ENCODE measurements at places on chromosomes 2 and 18. TPM values are rescaled to one million over a fixed set of nuclear protein-coding genes. Genes with fewer than 3 reads are reported as not detected.

CERKL gene
- total RNA-seq, result 0.87 TPM

PDCD1 gene
- total RNA-seq, result 0.15 TPM

- no peak overlapping the region for H3K27ac ChIP-seq
- H3K4me1 ChIP-seq, result no peaks in the 10 kb centered on the region
- H3K27me3 ChIP-seq, result no peaks in the 10 kb centered on the region
- no peak overlapping the region for H3K4me3 ChIP-seq
- no peaks in the 10 kb centered on the region for H3K36me3 ChIP-seq
- DNase-seq, result no peak
These were observed 233.4 kb upstream of the MYT1L start for GRCh38 chr2:2564300-2565078.

DNA sequence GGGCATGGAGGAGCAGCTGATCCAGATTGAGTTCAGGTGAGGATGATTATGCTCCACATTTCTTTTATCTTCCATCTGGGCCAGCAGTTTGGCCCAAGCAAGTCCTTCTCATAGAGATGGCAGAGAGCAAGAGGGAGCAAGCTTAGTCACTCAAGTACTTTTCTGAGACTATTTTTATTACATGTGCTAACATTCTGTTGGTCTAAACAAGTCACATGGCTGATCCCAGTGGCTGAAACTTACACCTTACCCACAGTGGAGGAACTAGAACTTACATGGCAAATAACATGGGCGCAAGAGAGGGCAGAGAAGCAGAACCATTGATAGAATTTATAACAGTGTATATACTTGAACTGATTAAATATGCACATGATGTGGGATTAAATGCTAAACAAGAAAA is 105.7 kb downstream of the KYNU start:
- no peak for DNase-seq
- no peak overlapping the region for H3K27ac ChIP-seq
- no peaks in the 10 kb centered on the region for H3K4me1 ChIP-seq

GRCh38 chr18:67410075-67411070 is 106.1 kb downstream of the DSEL start:
- H3K4me1 ChIP-seq, result no peaks in the 10 kb centered on the region
- no peaks in the 10 kb centered on the region for H3K36me3 ChIP-seq
- H3K27me3 ChIP-seq, result no peaks in the 10 kb centered on the region
- no peak for DNase-seq

DNA sequence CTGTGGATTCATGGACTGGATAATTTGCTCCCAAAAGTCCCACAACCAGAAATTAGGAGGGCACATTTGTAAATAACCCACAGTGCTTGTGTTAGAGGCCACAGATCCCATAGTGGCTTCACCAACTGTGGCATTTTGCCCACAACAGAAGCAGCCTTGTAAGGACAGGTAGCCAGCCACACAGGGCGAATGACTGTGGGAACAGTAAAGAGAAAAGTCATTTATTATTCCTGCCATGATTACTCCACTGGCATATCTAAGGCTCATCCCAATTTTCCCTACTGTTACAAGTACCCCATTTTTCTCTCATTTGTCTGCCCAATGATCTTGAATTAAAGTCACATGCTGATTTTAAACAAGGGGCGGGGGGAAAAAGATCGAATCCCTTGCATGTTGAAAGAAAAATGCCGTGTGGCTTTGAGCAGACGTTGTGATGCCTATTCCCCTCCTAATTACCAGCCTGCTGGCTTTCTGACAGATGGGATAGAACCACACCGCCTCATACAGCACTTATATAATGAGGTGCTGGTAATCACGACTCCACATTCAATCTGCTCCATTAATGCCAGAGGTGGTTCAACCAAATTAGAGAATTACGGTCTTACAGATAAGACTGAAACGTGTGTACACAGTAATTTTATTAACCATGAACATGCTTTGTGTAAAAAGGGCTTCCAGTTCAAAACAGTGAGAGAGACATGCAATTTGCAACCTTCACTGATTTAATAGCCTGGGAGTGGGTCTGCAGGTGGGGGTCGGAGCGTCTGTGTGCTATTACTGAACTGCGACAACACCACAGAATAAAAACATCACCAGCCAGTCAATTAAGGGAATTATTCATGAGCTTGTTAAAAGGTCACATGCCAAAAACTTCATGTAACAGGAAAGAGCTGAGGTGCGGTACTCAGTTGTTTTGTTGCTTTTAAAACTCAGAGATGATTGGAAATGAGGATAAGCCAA is 196.0 kb downstream of the TMEM163 start:
- no peak overlapping the region for H3K27ac ChIP-seq
- H3K36me3 ChIP-seq, result no peaks in the 10 kb centered on the region
- no peaks in the 10 kb centered on the region for H3K4me1 ChIP-seq
- no peak for DNase-seq
- peaks cover 9% of the 10 kb centered on the region for H3K27me3 ChIP-seq

GRCh38 chr18:47754311-47755101 is 176.0 kb downstream of the SMAD2 start:
- DNase-seq, result no peak
- no peak overlapping the region for H3K4me3 ChIP-seq
- H3K36me3 ChIP-seq, result no peaks in the 10 kb centered on the region
- no peaks in the 10 kb centered on the region for H3K27me3 ChIP-seq
- H3K27ac ChIP-seq, result no peak overlapping the region

DNA sequence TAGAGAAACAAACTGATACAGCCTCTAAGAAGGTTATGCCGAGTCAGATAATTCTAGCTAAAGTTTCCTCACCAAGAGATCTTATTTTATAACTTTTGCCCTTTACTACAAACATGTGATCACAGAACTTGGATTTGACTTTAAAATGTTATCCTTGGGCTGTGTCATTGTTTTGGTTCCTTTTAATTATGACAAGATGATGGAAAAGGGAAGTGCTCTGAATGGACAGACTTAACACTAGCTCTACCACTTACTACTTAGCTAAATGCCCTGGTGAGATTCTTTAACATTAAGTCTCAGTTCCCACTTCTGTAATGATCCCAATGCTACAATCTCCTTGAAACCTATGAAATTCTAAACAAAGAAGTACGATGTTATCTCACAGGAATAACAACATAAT is 69.9 kb downstream of the RTTN start:
- H3K4me1 ChIP-seq, result peaks cover 14% of the 10 kb centered on the region
- no peak overlapping the region for H3K4me3 ChIP-seq
- H3K27me3 ChIP-seq, result no peaks in the 10 kb centered on the region

- no peaks in the 10 kb centered on the region for H3K36me3 ChIP-seq
- H3K27ac ChIP-seq, result no peak overlapping the region
- H3K4me3 ChIP-seq, result no peak overlapping the region
- DNase-seq, result no peak
- no peaks in the 10 kb centered on the region for H3K27me3 ChIP-seq
- no peaks in the 10 kb centered on the region for H3K4me1 ChIP-seq
These were observed 96.6 kb downstream of the ALPK2 start for GRCh38 chr18:58532298-58532697.

DNA sequence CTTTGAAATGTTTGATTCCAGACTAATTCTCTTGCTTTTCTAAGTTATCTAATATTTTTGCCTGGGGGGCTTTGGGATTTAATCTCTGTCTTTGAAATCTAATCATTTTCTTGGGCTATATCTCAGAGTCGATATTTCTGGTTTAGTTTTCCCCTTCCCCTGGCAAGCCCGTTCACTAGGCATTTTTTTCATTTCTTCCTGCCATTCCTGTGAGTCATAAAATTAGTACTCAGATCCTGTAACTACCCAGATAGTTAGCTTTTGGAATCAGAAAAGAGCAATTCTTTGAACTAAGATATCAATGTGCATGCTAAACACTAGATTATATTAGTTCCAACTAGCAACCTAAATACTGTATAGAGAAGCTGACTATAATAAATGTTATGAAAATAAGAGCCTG is 29.4 kb upstream of the RNF149 start:
- DNase-seq, result no peak
- H3K36me3 ChIP-seq, result no peaks in the 10 kb centered on the region
- no peaks in the 10 kb centered on the region for H3K27me3 ChIP-seq
- H3K4me3 ChIP-seq, result no peak overlapping the region

GRCh38 chr2:157127249-157128012 is 130.1 kb upstream of the GALNT5 start:
- no peak overlapping the region for H3K4me3 ChIP-seq
- no peaks in the 10 kb centered on the region for H3K36me3 ChIP-seq
- H3K27ac ChIP-seq, result no peak overlapping the region
- no peak for DNase-seq
- H3K27me3 ChIP-seq, result no peaks in the 10 kb centered on the region

- no peak overlapping the region for H3K4me3 ChIP-seq
- no peak for DNase-seq
- H3K27ac ChIP-seq, result no peak overlapping the region
- H3K36me3 ChIP-seq, result no peaks in the 10 kb centered on the region
These were observed 116.7 kb downstream of the EIPR1 start for GRCh38 chr2:3260959-3261358.

DNA sequence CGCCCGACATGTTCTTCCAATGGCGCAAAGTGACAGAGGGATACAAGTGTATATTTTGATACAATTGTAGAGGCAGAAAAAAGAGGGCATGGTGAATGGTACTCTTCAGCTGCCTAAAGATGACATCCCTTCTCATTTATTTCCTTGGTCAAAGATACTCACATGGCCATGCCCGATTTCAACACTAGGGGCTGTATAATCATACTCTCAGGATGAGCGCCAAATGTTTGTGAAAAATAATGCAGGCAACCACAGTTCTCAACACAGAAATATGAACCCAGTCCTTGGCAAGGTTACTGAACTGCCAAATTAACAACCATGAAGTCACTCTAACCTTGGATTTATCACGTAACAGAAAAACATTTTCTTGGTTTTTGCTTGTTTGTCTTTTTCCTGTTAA is 204.4 kb downstream of the CCDC102B start:
- H3K27ac ChIP-seq, result no peak overlapping the region
- H3K27me3 ChIP-seq, result no peaks in the 10 kb centered on the region
- no peaks in the 10 kb centered on the region for H3K36me3 ChIP-seq
- no peak for DNase-seq
- H3K4me3 ChIP-seq, result no peak overlapping the region

DNA sequence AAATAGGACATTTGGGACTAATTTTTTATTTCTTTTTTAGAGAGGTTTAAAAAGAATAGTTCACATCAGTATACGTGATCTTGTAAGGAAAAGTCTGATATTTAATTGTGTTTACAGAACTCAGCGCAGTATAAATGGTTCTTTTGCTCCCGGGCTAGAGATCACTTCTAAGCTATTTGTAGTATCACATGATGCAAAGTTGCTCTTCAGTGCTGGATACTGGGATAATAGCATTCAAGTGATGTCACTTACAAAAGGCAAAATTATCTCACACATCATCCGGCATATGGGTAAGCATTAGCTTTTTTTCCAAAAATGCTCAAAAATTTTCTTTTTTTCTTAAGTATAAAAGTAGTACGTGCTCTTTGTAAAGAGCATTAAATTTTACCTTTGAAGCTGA is 37.4 kb upstream of the CYP20A1 start:
- H3K36me3 ChIP-seq, result no peaks in the 10 kb centered on the region
- H3K4me1 ChIP-seq, result no peaks in the 10 kb centered on the region
- no peak overlapping the region for H3K27ac ChIP-seq
- no peaks in the 10 kb centered on the region for H3K27me3 ChIP-seq
- no peak for DNase-seq

GRCh38 chr2:8389431-8390108 is 292.3 kb upstream of the ID2 start:
- DNase-seq, result no peak
- no peak overlapping the region for H3K27ac ChIP-seq
- H3K4me1 ChIP-seq, result no peaks in the 10 kb centered on the region
- H3K27me3 ChIP-seq, result no peaks in the 10 kb centered on the region

DNA sequence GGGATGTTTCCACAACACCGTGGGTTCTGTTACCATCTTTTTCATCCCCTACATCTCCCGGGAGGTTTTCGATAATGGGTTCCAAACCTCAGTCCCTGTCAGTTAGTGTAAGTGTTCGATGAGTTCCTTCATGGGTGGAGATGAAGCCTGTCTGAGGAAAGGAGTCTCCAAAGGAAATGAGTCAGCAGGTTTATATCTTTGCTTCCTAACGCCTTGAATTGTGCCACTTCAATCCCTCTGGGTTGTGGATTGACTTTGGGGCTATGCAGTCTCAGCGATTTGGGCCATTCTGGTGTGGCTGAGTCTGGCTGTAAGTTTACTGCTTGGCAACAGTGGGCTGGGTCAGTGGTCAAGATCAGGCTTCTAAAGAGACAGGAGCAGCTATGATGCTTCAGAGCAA is 1.2 kb downstream of the SERPINB5 start:
- DNase-seq, result no peak
- H3K27me3 ChIP-seq, result no peaks in the 10 kb centered on the region
- no peaks in the 10 kb centered on the region for H3K4me1 ChIP-seq
